ENCODE measurements at places on chromosomes 1 and 21.

- no peak for DNase-seq
Measured at GRCh38 chr1:229535230-229535629, 23.3 kb downstream of the ABCB10 start.

GRCh38 chr1:164842870-164843269, 283.9 kb downstream of the PBX1 start:
- no peak for DNase-seq

GRCh38 chr1:82858031-82858430, 1057.3 kb downstream of the ADGRL2 start:
- DNase-seq = no peak

- no peak for DNase-seq
Measured at GRCh38 chr1:244010703-244011123, 40.4 kb upstream of the ZBTB18 start.

DNA sequence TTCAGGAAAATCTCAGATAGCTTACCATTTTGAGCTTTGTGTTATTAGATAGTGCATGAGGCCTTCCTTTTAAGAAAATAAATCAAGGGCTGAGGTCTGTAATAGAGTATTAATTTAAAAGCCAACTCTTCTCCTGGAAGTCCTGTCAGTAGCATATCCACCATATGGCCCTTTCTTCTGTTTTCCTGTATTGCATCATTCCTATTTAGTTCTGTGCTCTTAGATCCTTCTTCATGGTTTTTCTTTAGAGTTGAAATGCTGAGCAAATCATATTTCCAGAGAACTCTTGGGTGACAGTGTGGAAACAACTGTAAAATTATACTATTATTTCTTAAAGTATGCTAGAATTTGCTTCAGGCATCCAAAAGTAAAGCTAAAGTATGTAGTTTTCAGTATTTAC, 91.7 kb downstream of the TTC3 start:
- DNase-seq = no peak

DNA sequence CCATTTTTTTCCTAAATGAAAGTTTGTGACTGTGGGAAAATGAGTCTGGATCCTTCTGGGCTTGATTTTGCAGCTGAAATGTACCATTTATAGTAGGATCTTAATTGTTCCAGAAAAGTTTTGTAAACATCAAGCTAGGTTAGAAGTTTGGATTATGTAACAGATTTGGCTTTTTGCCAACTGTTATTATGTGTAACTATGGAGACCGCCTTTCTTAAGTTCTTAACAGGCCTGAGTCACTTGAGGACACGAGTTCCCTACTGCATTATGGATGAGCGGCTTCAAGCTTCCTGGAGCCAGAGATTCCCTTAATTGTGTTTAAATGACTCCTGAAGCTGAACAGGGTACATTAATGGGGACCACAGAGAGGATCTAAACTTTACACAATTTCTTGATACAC, 22.2 kb downstream of the SLC25A33 start:
- DNase-seq = no peak

DNA sequence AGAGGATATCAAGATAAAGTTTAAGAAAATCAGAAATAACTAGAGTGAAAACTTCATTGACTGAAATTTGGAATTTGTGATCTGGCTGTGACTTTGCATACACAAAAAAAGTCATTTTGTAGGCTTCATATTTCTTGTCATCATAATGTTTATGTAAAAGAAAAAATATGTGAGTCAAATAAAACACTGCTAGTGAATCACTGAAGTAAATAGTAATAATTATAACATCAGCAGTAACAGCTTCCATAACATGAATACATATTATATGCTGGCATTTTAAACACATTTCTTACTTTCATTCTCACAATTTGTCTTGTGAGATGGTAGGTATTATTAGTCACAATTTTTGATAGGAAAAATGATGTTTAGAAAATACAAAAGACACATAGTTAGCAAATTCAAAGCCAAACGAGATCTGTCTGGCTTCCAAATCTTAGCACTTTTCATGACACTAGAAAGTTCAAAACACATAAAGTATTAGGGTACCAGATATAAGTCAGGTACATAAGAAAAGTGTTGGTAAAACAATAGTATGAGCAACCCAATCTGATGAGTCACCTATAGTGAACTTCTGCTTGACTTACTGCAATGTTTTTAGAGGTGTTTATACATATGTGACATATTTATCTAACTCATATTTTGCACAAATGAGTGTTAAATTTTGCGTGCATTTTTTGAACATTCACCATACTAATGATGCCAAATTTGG, 241.0 kb upstream of the SNX7 start:
- no peak for DNase-seq

- DNase-seq = no peak
Measured at GRCh38 chr1:26164861-26165842, 3.6 kb downstream of the C1orf232 start.

GRCh38 chr1:240987928-240988327, 369.1 kb downstream of the RGS7 start:
- no peak for DNase-seq

DNA sequence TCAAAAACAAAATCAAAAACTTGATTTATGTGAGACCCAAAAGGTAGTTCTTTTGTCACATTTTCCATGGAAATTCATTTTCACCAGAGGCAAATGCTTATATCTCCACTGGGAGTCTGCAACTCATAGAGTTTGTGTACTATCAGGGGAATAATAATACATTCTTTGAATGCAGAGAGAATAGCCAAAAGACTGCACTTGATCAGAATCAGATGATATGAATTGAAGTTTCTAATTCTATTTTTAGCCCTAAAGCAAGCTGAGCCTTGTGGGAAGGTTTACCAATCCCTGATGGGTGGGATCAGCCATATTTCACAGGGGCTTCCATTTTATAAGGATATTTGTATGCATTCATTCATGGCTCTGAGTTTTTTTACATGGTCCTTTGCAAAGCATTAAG, 49.6 kb downstream of the TSEN15 start:
- no peak for DNase-seq

- no peak for DNase-seq
Measured at GRCh38 chr1:167427848-167428247, 90.5 kb downstream of the CD247 start.

DNA sequence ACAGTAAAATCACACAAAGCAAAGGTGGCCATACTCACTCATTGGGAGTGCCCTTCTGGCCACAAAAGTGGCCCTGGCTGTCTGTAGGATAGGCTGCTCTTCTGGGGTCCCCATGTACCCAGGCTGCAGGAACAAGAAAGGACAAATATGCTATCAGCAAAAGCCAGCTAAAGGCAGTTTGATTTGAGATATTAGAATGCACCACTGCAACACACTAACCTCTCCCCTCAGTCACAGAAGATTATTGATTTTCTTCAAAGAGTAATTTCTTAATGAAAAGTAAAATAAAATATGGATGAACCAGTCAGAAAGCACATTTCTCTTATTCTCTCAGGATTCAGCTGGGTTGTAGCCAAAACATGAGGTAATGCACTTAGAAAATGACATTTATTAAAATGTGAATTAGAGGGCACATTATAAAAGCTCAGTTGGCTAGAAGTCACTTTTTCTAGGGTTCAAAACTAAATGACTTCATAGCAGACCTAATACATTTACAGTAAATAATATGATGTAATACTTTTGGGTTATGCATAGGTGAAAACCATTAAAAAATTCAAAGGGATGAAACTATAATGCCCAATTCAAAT, 140.8 kb downstream of the LHX8 start:
- no peak for DNase-seq

- DNase-seq = peak; percentile 44
Measured at GRCh38 chr1:31159869-31160611, 79.6 kb downstream of the NKAIN1 start.

- no peak for DNase-seq
Measured at GRCh38 chr1:115877511-115877910, 36.6 kb upstream of the NHLH2 start.

- no peak for DNase-seq
Measured at GRCh38 chr1:87572891-87573290, 244.2 kb downstream of the LMO4 start.

DNA sequence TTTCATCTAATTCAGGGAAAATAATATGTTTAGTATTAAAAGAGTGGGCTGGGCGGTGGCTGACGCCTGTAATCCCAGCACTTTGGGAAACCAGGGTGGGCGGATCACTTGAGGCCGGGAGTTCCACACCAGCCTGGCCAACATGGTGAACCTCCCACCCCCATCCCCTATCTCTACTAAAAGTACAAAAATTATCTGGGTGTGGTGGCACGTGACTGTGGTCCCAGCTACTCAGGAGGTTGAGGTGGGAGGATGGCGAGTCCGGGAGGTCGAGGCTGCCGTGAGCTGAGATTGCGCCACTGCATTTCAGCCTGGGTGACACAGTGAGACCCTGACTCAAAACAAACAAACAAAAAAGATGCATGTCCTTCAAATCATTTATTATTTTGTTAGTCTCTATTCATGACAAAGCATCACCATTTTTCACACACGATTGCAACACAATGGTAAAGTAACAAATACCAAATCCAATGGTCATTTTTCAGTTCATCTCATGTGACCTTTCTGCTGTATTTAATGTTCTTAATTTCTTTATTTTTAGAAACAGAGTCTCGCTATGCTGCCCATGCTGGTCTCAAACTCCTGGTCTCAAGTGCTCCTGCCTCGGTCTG, 1.0 kb downstream of the MSH4 start:
- no peak for DNase-seq

DNA sequence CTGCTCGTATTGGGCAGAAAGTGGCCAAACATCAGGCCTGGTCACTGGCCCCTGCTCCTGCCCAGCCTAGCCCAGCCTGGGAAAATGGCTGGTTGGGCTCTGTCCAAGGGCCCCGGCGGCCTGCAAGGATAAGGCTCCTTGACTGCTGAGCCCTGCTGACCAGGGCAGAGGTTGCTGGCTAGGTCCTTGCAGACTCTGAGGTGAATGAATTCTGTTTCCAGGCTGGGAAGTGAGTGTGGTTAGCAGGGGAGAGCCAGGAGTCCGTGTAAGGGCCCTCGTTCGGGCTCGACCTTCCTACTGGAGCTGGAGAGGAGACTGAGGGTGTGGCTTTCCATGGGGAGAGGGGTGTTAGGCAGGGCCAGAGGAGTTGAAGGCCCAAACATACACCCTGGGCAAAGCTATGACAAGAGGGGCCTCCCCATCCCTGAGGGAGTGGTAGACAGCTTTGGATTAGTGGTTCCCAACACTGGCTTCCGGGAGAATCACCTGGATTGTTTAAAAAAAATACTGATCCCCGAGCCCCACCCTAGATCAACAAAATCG, 20.6 kb downstream of the CSF1 start:
- peak; percentile 72 for DNase-seq

GRCh38 chr21:36047139-36047538, 13.2 kb downstream of the SETD4 start:
- DNase-seq = no peak

DNA sequence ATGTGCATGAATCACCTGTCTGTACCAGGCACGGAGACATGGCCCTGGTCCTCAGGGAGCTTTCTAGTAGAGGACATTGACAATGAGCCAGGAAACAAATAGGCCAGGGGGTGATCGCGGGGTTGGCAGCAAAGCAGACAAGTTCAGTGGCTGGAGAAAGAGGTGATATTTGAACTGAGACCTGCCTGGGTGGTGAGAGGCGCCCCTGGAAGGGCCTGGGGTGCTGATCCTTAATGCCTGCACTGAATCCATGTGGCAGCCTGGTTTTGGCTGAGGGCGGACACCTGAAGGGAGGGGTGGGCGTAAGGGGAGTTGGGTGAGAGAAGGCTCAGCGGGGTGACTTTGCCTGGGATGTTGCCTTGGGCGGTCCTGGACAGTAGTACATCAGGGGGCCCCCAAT, 35.9 kb downstream of the URB2 start:
- no peak for DNase-seq

- DNase-seq = peak; percentile 43
Measured at GRCh38 chr1:67347688-67348472, 40.2 kb downstream of the IL12RB2 start.

DNA sequence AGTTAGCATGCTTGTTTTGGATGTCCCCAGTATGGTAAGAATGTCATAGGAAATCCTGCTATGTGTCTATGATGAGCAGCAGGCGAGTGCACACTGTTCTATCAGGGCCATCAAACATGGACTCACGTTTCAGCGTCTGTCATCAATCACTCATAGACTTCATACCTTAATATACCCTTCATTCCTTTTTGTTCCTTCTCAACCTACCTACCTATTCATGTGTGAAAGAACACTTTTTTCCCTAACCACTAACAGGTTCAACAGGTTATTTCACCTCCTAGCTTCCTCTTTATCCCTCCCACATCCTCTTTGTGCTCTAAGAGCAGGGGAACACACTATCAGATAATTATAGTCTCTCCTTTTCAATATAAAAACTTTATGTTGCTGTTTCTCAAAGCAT, 300.6 kb downstream of the TM2D1 start:
- DNase-seq = no peak

DNA sequence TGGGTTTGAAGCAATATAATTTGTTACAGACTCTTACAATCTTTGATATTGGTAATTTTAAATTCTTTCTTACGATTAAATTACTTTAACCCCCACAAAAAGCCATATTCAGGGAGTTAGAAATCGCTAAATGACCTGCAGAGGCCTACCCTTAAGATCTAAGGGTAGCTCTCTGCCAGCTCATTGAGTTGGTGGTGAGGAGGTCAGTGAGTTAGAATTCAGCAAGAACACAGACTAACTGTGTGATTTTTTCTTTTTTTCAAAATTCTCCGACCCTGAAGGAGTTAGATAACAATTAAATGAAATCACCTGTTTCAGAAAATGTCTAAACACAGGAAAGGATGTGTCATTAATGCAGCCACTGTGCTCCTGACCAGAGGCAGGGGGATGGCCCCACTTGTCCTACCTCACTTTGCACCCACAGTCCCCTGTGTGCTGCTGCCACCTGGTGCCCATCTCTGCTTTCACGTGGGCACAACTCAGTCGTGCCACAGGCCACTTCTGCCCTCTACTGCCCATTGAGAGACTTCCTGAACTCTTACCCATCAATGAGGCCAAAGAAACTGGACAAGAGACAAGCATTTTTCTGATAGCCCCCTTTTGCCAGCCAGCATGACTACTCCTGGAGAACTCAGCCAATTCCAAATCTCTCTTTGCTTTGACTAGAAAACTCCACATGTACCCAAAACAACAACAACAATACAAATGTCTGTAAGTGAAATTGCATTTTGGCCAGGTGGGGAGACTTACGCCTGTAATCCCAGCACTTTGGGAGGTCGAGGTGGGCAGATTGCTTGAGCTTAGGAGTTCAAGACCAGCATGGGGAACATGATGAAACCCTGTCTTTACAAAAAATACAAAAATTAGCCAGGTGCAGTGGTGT, 8.4 kb downstream of the CFAP45 start:
- peak; percentile 51 for DNase-seq

DNA sequence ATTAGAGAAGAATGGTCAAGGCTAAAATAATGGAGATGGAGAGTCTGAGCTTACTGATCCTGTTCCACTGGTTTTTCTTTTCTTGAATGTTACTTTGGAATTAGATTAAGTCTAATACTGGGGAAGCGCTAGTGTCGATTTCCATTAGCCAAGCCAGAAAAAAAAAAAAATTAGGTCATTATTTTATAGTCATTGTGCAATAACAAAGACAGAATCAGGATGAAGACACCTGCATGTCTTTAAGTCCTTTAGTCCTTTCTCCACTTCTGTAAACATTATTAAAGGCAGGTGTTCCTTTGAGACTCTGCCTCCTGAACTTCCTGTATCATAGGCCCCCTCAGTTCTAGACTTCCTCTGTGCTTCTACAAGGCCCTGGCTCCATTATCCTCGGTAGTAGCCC, 42.8 kb downstream of the MYSM1 start:
- no peak for DNase-seq
